ENCODE measurements at places on chromosomes 13 and 19.
A peak's percentile ranks its signal among the peaks of the same experiment; 100 is the strongest.

- no peaks in the 10 kb centered on the region for H3K4me1 ChIP-seq
- H3K36me3 ChIP-seq, result no peaks in the 10 kb centered on the region
- no peak overlapping the region for H3K27ac ChIP-seq
- DNase-seq, result no peak
- peaks cover 54% of the 10 kb centered on the region for H3K27me3 ChIP-seq
- no peak overlapping the region for H3K4me3 ChIP-seq
These were observed 207.6 kb downstream of the DNAJC15 start for GRCh38 chr13:43230989-43231388.

GRCh38 chr13:45055198-45055901 lies 65.0 kb upstream of the GTF2F2 start:
- DNase-seq, result no peak
- peaks cover 3% of the 10 kb centered on the region for H3K4me1 ChIP-seq
- H3K4me3 ChIP-seq, result no peak overlapping the region
- H3K27me3 ChIP-seq, result peaks cover 23% of the 10 kb centered on the region
- H3K27ac ChIP-seq, result no peak overlapping the region
- H3K36me3 ChIP-seq, result peaks cover 3% of the 10 kb centered on the region

GRCh38 chr19:49084206-49085019 lies 838 bp upstream of the SNRNP70 start:
- H3K27me3 ChIP-seq, result no peaks in the 10 kb centered on the region
- H3K4me1 ChIP-seq, result peaks cover 25% of the 10 kb centered on the region
- H3K27ac ChIP-seq, result peak overlapping the region; percentile 97
- peak overlapping the region; percentile 98 for H3K4me3 ChIP-seq
- no peak for DNase-seq
- peaks cover 52% of the 10 kb centered on the region for H3K36me3 ChIP-seq

GRCh38 chr19:37467608-37468090 lies 405 bp upstream of the ZNF569 start:
- H3K27me3 ChIP-seq, result no peaks in the 10 kb centered on the region
- H3K4me1 ChIP-seq, result peaks cover 26% of the 10 kb centered on the region
- no peak for DNase-seq
- peak overlapping the region; percentile 99 for H3K4me3 ChIP-seq
- H3K27ac ChIP-seq, result peak overlapping the region; percentile 97
- H3K36me3 ChIP-seq, result peaks cover 44% of the 10 kb centered on the region

GRCh38 chr19:52170304-52170703 lies 1.1 kb downstream of the ZNF836 start:
- peaks cover 35% of the 10 kb centered on the region for H3K36me3 ChIP-seq
- H3K4me3 ChIP-seq, result peak overlapping the region; percentile 91
- peak overlapping the region; percentile 95 for H3K27ac ChIP-seq

DNA sequence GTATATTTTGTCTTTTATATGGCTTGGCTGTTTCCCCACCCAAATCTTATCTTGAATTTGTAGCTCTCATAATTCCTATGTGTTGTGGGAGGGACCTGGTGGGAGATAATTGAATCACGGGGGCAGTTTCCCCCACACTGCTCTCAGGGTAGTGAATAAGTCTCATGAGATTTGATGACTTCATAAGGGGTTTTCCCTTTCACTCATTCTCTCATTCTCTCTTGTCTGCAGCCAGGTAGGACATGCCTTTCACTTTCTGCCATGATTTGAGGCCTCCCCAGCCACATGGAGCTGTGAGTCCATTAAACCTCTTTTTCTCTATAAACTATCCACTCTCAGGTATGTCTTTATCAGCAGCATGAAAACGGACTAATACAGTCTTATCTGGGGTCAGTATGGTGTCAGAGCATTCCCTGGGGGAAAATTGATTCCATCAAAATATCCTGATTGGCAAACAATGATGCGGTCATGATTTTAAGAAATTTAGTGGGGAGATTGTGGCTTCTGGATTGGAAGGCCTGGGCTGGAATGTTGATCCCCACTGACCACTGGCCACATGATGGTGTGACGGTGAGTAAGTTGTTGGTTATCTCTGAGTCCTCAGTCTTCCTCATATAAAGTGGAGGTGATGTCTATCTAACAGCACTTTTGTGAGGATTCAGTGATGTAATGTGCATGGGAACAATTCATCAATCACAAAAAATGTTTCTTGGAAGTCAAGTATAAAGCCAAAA lies 27.5 kb upstream of the ANKRD10 start:
- no peak overlapping the region for H3K4me3 ChIP-seq
- no peak for DNase-seq
- peaks cover 4% of the 10 kb centered on the region for H3K4me1 ChIP-seq
- no peak overlapping the region for H3K27ac ChIP-seq

DNA sequence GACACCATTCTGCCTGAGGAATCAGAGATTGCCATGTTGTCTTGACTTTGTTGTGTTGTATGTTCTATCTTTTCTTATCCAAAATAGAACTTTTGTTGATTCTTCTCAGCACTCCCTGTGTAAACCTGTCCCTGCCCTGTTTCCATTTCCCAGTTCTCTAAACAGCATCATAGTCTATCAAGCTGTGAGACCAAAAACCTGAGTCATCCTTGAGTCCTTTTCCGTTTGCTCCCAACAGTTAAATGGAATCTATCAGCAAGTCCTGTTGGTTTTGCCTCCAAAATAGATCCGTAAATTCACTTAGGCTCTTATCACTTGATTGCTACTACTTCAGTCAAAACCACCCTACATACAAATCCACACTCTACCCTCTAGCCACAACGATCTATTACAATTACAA lies 667.1 kb downstream of the PCDH9 start:
- no peak overlapping the region for H3K4me3 ChIP-seq
- no peaks in the 10 kb centered on the region for H3K27me3 ChIP-seq
- no peak for DNase-seq
- no peaks in the 10 kb centered on the region for H3K4me1 ChIP-seq

- H3K4me3 ChIP-seq, result no peak overlapping the region
- H3K4me1 ChIP-seq, result peaks cover 6% of the 10 kb centered on the region
- H3K27ac ChIP-seq, result no peak overlapping the region
- peaks cover 29% of the 10 kb centered on the region for H3K27me3 ChIP-seq
- no peak for DNase-seq
These were observed 121.7 kb upstream of the EDNRB start for GRCh38 chr13:78040205-78040830.

Data from effector memory CD8-positive, alpha-beta T cell (primary cell).